HFFc6 (cell line): ENCODE measurements at places on chromosomes 1 and 21. TPM values are rescaled to one million over a fixed set of nuclear protein-coding genes. Genes with fewer than 3 reads are reported as not detected.

GSTM5 gene
- 5.8 to 9.4 TPM (median 6.6 TPM) in 3 replicates for total RNA-seq

RNF187 gene
- total RNA-seq, result 110 to 139 TPM (median 132 TPM) in 3 replicates

ETS2 gene
- 19.1 to 32.3 TPM (median 22.2 TPM) in 3 replicates for total RNA-seq

PADI2 gene
- 0.16 to 0.33 TPM in 2 of 3 replicates, not detected in the other for total RNA-seq

ADORA3 gene
- total RNA-seq, result not detected in 2 replicates

SGIP1 gene
- 49.5 to 70.0 TPM (median 70.0 TPM) in 3 replicates for total RNA-seq

AGPAT3 gene
- 94.7 to 109 TPM (median 98.6 TPM) in 3 replicates for total RNA-seq

TRIM67 gene
- total RNA-seq, result not detected in 3 replicates

SYTL1 gene
- 0.08 to 0.21 TPM in 2 of 3 replicates, not detected in the other for total RNA-seq

ADAM30 gene
- total RNA-seq, result not detected in 3 replicates

KLHDC9 gene
- 1.3 to 1.6 TPM (median 1.5 TPM) in 3 replicates for total RNA-seq

SLAMF1 gene
- total RNA-seq, result not detected in 3 replicates

SYDE2 gene
- 9.1 and 10.9 TPM in 2 replicates for total RNA-seq

DNAH14 gene
- total RNA-seq, result 6.8 to 8.5 TPM (median 6.8 TPM) in 3 replicates

AADACL4 gene
- not detected in 3 replicates for total RNA-seq

CCDC190 gene
- 0.31 TPM in 1 of 3 replicates, not detected in the others for total RNA-seq

PCBP3 gene
- not detected in 3 replicates for total RNA-seq

KCNJ6 gene
- not detected in 3 replicates for total RNA-seq

RIMS3 gene
- 0.09 TPM in 1 of 3 replicates, not detected in the others for total RNA-seq

ASAP3 gene
- 6.1 to 13.7 TPM (median 8.2 TPM) in 3 replicates for total RNA-seq

SCAF4 gene
- 21.8 to 26.2 TPM (median 24.7 TPM) in 3 replicates for total RNA-seq

CA6 gene
- not detected in 3 replicates for total RNA-seq

LGR6 gene
- total RNA-seq, result not detected in 3 replicates

GBP6 gene
- not detected in 3 replicates for total RNA-seq

SNRNP40 gene
- total RNA-seq, result 35.2 to 47.8 TPM (median 46.8 TPM) in 3 replicates

PTPRF gene
- total RNA-seq, result 91.5 to 119 TPM (median 113 TPM) in 3 replicates

NBPF10 gene
- 2.5 to 3.0 TPM (median 2.7 TPM) in 3 replicates for total RNA-seq

SV2A gene
- 16.9 and 26.0 TPM in 2 replicates for total RNA-seq

CLCA1 gene
- not detected in 2 replicates for total RNA-seq

TTLL7 gene
- total RNA-seq, result 5.7 to 9.4 TPM (median 7.2 TPM) in 3 replicates

GSTM3 gene
- total RNA-seq, result 37.2 to 42.5 TPM (median 41.4 TPM) in 3 replicates

PTPN22 gene
- 1.0 to 1.6 TPM (median 1.6 TPM) in 3 replicates for total RNA-seq

RAD54L gene
- total RNA-seq, result 3.8 to 11.2 TPM (median 9.5 TPM) in 3 replicates

OR2G6 gene
- not detected in 3 replicates for total RNA-seq
